Esophagus muscularis mucosa (tissue), 4 donors: ENCODE measurements at places on chromosomes 5 and 9. TPM values are rescaled to one million over a fixed set of nuclear protein-coding genes. Genes with fewer than 3 reads are reported as not detected.

DNA sequence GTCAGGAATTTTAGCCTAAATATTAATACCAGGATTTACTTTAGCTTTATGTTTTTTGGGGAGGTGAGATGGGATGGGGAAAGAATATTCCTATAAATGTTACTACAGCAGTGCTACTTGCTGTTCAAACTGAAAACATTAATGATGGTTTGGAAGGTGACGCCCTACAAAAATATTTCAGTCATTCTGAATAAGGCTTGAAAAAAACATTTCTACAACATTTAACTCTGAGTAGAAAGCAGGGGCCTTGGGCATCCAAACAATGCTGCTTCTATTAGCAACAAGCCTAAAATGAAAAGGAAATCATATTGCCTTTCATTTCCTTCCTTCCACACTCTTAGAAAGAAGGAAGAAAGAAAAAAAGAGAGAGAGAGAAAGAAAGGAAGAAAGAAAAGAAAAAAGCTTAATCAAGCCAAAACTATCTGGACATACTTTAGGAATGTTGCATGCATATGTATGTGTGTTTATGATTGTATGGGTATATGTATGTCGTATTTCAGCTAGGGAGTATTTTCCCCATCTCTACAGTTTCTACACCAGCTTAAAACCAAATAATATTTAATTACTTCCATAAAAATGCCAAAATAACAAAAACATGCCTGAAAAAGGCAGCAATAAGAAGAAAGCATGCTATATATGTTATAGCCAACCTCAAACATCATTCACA, 16.3 kb upstream of the DAB2 start:
- no peaks in the 10 kb centered on the region for H3K4me1 ChIP-seq
- H3K27ac ChIP-seq, result no peak overlapping the region
- H3K27me3 ChIP-seq, result no peaks in the 10 kb centered on the region
- no peaks in the 10 kb centered on the region for H3K36me3 ChIP-seq

Gene TNIP1
- total RNA-seq, result 91.4 TPM

GRCh38 chr9:1272488-1272887, 222.3 kb downstream of the DMRT2 start:
- no peaks in the 10 kb centered on the region for H3K4me1 ChIP-seq
- H3K36me3 ChIP-seq, result no peaks in the 10 kb centered on the region
- no peaks in the 10 kb centered on the region for H3K27me3 ChIP-seq
- no peak overlapping the region for H3K4me3 ChIP-seq
- no peak for DNase-seq

DNA sequence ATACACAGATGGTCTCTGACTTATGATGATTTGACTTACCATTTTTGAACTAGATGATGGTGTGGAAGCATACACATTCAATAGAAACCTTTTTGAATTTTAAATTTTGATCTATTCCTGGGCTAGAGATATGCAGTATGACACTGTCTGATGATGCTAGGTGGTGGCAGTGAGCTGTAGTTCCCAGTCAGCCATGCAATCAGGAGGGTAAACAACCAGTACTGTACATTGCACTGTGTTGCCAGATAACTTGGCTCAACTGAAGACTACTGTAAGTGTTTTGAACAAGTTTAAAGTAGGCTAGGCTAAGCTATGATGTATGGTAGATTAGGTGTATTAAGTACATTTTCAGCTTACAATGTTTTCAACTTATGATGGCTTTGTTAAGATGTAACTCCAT, 859.1 kb upstream of the ARRDC3 start:
- H3K4me1 ChIP-seq, result no peaks in the 10 kb centered on the region
- H3K27ac ChIP-seq, result no peak overlapping the region
- no peaks in the 10 kb centered on the region for H3K36me3 ChIP-seq
- no peaks in the 10 kb centered on the region for H3K27me3 ChIP-seq
- no peak for DNase-seq

- H3K27ac ChIP-seq, result no peak overlapping the region
- H3K4me1 ChIP-seq, result no peaks in the 10 kb centered on the region
- no peak overlapping the region for H3K4me3 ChIP-seq
Measured at GRCh38 chr9:1102642-1102970, 52.4 kb downstream of the DMRT2 start.
